ENCODE measurements at places on chromosomes 2 and 18.

GRCh38 chr2:618422-618990 lies 58.7 kb downstream of the TMEM18 start:
- no peak for DNase-seq

- DNase-seq: no peak
These were observed 145.0 kb upstream of the HDAC4 start for GRCh38 chr2:239545741-239546392.

- no peak for DNase-seq
These were observed 141.1 kb downstream of the PARD3B start for GRCh38 chr2:204686406-204686805.

GRCh38 chr2:105575499-105576025 lies 169.2 kb upstream of the NCK2 start:
- no peak for DNase-seq

- no peak for DNase-seq
These were observed 26.7 kb upstream of the VPS54 start for GRCh38 chr2:64045938-64046337.

GRCh38 chr2:97664636-97664970 lies 759 bp upstream of the ACTR1B start:
- peak; percentile 60 for DNase-seq

GRCh38 chr2:217929272-217929671 lies 73.5 kb downstream of the TNS1 start:
- DNase-seq: no peak

Measured in RKO (cell line).